ENCODE measurements at places on chromosomes 5 and 9.

GRCh38 chr9:124808246-124808956 is 31.5 kb downstream of the OLFML2A start:
- no peak for ATAC-seq

GRCh38 chr9:112848316-112849151 is 42.1 kb downstream of the SLC46A2 start:
- ATAC-seq: no peak

DNA sequence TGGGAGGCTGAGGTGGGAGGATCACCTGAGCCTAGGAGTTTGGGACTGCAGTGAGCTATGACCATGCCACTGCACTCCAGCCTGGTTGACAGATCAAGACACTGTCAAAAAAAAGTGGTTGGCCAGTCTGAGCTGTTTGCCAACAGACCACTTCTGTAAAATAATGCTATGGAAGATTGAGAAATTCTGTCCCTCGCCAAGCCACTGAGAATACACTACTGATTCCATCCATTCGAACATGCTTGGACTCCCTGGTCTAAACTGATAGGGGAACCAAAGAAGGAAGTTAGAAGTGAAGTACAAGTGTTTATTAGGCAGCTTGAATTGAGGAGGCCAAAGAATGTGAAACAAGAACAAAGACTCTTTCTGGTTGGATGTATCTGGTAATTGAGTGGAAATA is 27.2 kb downstream of the ENC1 start:
- no peak for ATAC-seq

GRCh38 chr9:115413304-115413703 is 295.3 kb upstream of the TNC start:
- no peak for ATAC-seq

DNA sequence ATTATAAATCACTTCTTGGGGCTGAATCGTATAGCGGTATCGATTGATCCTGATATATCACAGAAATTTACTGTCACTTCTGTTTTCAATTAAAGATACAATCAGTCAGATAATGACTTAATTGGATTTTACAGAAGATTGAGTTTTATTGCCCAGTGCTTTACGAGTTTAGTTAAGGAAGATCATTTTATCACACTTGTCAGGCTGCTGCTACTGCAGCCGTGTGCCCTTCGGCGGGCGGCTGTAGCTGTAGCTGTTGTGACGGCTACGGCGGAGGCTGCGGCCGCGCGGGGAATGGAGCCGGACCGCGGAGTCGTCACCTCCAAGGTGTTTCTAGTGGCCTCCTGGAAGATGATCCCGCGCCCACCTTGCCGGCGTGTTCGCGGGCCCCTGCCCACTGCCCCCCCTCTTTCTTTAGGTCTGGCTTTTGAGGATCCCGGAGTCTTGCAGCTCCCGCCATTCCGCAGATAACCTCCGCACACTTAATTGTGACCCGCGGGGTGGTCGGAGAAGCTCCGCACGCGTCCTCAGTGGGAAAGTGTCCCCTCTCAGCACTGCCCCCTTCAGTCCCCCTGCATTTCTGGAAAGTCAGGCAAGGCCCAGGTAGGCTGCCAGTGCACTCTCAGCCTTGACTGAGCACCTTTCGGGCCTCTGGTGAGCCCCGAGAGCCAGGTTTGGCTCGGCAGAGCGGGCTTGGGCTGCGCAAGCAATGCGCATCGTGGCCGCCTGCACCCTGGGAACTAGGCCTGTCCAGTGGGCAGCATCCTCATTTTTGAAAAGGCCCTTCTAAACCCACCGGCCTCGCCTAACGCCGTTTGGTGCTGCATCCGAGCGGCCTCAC is 6.9 kb upstream of the DMRT3 start:
- no peak for ATAC-seq

DNA sequence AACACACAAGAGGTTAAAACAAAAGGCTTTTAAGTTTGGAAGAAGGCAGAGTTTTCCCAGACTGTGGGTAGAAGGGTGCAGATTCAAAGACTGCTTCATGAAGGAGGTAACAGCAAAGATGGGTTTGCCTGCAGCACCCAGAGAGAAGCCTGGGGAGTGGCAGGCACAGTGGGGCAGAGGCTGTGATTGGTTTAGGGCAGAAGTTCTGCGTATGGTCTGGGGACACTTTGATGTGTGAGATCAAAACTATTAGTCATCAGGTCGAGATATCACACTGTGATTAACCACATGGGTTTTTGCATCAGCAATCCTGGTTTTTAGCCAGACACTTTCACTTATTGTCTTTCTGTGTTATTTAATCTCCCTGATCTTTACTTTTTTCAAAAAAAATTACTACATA is 188.8 kb upstream of the GLRA1 start:
- peak; percentile 100 for ATAC-seq

DNA sequence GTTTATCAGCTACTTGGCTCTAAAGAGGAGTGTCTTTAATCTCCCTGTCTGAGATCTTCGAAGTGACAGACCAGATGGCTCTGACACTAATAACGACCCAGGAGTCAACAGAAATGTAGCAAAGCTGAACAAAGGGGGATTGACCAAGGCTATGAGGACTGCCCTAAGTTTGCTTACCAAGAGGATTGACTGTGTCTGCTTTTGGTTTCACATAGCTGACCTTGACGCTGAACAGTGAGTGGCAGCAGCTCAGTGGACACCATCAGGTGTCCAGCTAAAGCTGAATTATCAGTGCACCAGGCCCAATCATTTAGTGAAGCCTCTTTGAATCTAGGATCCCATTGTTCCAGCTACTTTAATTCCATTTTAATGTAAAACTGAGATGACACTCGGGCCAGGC is 262.6 kb downstream of the COX7C start:
- ATAC-seq: no peak

GRCh38 chr5:121399879-121400278 is 451.8 kb upstream of the FTMT start:
- no peak for ATAC-seq

DNA sequence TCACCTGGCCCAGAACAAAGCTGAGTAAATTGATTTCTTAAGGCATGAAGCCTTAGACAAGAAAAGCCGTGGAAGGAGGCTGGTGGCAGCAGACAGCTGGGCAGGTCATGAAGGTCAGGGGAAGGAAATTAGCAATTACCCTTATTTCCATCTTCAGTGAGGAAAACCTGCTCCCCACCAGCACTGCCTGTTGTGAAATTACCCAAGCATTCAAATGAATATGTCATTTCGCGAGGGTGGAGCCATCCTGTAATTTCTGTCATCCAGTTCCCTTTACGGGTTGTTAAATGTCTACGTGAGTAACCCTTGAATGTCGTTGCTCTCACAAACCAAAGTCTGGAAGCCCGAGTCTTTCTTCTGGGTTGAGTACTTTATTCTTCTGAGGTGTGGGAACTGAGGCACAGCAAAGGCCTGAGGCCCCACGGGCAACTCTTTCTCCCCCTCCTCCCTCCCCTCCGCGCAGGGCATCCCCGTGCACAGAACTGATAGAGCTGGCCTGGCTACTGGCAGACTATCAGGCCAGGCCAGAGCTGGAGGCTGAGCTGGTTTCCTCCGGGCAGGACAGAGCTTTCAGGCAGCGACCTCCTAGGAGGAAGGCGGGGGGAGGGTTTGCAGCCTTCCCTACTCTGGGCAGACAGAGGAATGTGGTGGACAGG is 22.0 kb upstream of the AK3 start:
- no peak for ATAC-seq

DNA sequence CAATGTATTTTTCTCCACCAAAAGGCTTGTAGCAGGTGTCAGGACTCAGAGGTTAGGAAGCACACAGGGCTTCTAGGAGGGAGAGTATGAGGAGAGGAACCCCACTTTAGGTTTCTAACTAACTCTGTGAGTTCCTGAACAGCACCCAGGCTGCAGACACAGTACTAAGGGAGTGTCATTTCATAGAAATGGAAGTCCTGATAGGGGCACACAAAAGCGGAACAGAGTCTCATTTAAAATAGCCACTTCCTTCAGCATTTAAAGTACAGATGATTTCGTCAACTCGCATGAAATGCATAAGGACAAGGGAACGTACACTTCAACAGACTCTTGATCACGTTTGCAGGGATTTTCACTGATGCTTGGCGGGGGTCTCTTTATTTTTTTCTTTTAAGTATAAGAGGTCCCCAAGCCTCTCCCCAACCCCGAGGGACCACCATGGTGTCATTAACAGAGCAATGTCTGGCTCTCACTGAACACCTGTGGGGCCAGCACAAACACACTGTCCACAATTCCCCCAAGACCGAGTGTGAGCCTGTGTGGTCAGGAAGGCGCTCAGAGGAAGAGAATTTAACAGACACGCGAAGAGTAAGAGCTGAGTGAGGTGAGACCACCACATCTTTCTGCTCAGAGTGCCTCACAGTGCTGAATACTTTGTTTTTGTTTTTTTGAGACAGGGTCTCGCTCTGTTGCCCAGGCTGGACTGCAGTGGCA is 82.3 kb downstream of the SECISBP2 start:
- peak; percentile 55 for ATAC-seq

DNA sequence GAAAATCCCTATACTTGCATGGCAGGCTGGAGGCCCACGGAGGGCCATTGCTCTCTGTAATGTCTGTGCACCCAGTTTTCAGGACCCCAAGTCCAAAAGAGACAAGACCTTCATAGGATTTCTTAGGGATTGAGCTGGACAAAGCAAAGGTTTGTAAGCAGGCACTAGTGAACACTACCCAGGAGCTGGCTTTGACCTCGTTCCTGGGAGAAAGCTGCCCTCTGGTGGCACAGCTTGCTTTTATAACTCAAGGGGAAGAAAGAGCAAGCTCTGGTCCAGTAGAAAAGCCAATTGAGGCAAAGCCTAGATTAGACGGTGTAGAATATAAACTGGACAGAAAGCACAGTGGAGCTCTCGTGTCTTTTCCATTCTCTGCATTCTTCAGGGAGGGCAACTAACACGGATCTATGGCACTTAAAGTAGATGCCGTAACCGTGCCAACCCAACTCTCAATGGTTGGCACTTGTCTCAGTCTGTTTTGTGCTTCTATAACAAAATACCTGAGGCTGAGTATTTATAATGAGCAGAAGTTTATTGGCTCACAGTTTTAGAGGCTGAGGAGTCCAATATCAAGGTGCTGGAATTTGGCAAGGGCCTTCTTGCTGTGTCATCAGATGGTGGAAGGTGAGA is 7.9 kb downstream of the GABRP start:
- no peak for ATAC-seq

DNA sequence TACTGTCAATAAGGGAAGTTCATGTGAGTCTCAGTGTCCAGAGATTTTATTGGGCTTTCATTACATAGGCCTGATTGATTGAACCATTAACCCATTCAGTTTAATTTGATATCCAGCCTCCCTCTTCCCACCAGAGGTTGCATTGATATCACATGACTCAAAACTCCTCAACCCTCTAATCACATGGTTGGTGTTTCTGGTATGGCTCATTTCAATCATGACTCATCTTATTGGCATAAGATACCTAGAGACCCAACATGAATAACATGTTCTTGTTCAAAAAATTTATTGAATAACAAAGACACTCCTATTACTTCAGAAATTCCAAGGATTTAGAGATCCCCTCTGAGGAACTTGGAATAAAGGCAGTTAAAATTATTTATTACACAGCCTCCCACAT is 982.2 kb downstream of the TLE1 start:
- no peak for ATAC-seq

GRCh38 chr5:103119070-103119764 is 721 bp downstream of the GIN1 start:
- no peak for ATAC-seq

GRCh38 chr9:22052376-22052945 is 43.4 kb upstream of the CDKN2B start:
- ATAC-seq: peak; percentile 93

DNA sequence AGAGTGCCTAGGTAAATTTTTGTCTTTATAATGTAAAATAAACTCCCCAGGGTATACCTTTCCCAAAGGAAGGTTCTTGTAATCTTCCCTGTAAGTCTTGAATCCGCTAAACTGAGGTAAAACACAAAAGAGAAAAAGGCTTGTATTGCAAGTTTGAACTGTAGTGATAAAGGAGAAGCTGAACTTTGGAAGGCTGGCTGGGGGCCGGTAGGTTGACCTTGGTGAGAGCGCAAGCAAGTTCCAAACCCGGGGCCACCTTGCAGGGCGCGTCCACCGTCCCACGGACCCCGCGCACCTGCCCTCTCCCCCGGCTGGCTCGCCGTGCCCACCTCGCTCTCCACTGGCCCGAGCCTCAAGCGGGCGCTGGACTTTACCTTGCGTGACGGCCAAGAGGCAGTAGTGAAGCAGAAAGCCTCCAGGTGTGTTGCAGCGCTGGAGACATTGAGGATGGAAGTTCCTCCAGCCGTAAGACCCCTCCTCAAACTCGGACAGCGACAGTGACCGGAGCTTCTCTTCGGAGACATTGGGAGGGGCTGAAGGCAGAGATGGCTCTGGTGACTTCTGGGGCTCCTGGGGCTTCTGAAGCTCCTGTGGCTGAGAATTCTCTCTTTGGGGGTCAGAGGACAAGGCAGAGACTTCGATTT is 428 bp downstream of the SLCO4C1 start:
- ATAC-seq: no peak

- no peak for ATAC-seq
These were observed 92.4 kb downstream of the ARL15 start for GRCh38 chr5:54217826-54218503.

DNA sequence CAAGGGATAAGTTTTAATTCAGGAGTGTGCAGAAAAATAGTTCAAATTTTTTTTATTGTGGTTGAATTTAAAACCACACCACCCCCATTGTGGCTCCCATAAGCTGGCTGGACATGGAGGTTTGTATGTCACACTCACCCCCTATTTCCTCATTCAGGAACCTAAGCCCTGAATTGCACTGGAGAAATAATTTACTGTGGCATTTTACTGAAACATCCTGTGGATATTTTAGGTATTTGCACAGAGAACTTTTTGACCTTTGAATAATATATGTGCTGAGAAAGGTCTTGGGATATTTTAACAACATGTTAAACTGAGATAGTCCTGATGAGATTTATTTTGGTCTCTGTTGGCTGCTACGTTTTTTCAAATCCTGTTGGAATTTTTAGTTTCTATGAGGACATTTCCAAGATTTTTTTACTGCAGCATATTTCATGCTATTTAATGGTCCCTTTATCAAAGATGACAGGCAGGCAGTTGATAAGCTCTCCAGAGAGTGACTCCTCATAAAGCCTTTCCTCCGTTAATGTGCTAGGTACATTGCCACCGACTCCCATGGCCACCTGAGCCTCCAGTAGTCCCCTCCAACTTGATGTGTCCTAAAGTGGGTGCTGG is 51.2 kb upstream of the PALM2AKAP2 start:
- ATAC-seq: no peak

GRCh38 chr5:176162198-176162597 is 76.0 kb upstream of the SIMC1 start:
- ATAC-seq: no peak
